Effector memory CD4-positive, alpha-beta T cell (primary cell): ENCODE measurements at places on chromosomes 7 and 10.

DNA sequence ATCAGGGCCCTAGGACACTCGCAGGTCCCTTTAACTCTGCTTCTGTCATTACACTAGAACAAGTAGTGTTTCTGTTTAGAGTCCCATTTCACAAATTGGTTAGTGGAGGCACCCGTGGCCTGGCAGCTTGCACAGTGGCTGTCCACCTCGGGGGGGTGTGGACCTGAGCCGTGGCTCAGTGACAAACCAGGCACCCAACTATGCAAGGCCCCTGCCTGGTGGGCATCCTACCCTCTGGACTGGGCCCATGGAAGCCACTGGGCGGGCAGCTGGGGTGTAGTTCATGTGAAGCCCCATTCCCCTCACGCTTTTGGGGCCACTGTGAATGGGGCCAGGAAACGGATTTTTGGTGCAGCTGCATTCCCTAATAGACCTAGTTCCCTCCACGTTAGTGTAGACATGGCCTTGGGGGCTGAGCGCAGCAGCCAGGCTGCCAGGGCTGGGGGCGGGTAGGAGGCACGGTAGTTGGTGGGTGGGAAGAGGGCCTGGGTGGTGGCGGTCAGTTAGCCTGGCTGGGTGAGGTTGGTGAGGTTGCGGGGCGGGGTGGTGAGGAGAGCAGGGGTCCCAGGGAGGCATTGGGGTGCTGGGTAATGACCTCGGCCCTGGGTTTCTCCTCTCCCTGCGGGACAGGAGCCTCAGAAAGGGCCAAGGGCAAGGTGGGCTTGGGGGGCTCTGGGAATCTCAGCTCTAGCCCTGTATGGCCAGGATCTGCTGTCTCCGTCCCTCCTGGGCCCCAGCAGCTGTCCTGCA lies 18.7 kb downstream of the ZNF316 start:
- no peak for DNase-seq

DNA sequence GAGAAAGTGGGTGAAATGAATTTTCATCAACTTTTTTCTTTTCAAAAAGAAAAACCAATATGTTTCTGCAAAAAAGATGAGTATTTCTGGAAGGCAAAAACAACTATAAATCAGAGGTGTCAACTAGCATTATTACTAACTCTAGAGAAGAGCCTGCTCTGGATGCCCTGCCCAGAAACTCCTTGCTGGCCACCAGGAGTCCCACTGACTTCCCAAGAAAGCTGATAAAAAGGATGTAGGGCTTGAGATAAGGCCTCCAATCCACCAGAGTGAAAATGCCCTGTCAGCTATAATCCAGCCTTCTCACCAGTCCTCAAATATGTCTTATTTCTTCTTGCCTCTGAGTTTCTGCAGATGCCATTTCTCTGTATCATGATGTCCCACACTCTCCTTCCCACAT lies 16.7 kb upstream of the FZD1 start:
- DNase-seq = no peak

GRCh38 chr10:75547391-75548298 lies 116.2 kb downstream of the LRMDA start:
- no peak for DNase-seq

DNA sequence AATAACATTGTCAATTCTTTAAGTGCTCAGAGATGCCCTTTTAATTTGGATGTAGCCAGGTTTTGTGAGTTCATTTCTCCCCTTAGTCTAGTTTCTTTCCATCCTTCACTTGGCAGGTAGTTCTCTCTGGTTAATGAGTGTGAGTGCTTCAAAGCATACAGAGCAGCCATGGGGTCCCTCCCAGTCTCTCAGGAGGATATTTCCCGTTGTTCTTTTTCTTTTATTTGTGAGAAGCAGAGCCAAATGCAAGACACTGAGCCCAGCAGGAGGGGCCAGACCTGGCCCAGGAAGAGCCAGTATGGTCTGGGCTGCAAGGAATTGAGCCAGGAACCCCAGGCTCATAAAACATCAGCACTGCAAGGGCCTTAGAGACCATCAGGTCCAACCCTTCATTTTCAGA lies 52.4 kb downstream of the PLCE1 start:
- no peak for DNase-seq

DNA sequence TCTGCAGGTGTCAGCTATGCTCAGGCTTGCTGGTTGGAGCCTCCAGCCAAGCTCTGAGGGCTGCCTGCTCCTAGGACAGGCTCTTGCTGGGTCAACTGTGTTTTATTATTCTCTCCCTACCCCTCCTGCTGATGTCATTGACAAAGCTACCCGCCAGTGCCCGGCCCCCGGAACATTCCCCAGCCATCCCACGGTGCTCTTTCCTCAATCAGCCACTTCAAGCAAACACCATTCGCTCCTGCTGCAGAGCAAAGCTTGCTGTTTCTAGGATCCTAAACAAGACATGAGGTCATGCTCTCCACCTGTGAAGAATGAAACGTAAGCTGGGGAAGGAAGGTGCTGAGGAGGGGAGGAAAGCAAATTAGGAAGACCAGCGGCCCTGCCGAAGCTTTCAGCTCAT lies 2.1 kb upstream of the C10orf71 start:
- no peak for DNase-seq

GRCh38 chr10:46329690-46330016 lies 42.9 kb downstream of the ANTXRL start:
- no peak for DNase-seq

- DNase-seq = no peak
These were observed 243.9 kb downstream of the TNS3 start for GRCh38 chr7:47338026-47338425.

DNA sequence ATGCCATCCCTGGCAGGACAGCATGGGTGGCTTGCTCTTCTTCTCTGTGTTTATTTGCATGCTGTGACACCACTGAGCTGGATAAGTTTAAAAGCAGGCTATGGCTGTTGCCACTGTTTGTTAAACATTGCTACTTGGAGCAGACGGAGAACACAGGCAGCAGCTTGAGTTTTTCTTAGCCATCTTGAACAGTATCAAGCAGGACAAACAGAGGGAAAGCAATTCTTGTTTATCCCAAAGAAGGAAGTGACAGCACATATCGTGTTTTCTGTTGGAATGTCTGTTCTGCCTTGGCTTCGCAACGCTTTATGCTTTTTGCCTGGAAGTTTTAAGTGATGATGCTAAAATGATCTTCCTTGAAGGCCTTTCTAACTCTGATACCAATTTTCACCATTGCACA lies 73.8 kb downstream of the MKX start:
- DNase-seq = no peak

DNA sequence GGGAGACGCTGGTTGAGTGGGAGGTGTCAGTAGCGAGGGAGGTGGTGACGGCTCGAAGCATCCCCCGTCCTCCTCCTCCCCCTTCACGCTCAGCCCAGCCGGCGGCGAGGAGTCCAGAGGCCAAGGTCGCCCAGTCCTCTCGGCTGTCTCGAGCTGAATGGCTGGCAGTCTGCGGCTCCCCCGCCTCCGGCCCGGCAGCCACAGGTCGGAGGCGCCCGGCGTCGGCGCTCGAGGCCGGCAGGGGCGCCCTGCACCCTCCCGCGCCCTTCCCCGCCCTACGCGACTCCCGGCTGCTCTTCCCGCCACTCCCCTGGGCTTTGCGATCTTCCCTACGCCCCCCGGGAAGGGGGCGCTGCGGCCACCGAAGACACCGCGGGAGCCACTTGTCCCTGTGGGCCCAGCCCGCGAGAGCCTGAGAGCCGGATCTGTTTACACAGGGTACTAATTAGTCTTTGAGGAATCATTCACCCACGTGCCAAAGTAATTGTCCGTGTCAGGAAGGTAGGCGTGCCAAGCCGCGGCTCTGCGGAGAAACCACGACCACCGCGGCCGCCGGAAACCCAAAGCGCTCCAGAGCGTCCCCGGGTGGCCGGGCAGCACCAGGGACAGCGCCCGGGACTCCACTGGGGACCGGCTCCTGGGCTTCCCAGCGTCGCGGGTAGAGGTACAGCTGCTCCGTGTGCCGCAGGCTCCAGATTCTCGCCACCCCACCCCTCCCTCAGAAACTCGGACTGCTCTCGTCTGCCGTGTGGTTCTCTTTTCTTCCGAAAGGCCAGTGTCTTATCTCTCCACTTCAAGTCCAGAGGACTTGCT lies at the start of gene NXPH1:
Gene NXPH1 (plus strand): TSS at position 133 of the 813 bp plus-strand sequence.
- no peak for DNase-seq

DNA sequence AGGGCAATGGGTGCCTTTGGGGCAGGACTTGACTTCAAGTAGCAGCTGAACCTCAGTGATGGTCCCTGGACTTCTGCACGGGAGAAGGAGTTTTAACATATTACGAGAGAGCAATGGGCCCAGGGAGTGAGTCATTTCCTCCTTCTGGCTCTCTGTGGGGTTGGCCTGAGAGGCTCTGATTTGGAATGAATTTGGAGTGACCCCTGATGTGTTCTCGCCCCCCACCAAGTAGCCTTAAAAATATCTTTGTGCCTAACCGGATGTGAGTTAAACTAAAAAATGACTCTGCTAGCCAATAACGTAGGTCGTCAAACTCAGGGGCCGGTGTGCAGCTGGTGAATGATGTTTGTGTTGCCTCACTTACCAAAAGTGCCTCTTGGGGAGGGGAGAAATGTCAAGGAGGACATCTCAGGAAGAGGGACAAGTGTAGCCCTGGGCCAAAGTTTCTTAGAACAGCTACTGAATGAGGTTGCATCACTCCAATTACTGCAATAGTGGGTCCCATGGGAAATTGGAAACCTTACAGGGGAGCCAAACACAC lies 656.6 kb downstream of the INHBA start:
- no peak for DNase-seq

GRCh38 chr10:18737236-18737635 lies 78.0 kb downstream of the ARL5B start:
- DNase-seq = no peak

DNA sequence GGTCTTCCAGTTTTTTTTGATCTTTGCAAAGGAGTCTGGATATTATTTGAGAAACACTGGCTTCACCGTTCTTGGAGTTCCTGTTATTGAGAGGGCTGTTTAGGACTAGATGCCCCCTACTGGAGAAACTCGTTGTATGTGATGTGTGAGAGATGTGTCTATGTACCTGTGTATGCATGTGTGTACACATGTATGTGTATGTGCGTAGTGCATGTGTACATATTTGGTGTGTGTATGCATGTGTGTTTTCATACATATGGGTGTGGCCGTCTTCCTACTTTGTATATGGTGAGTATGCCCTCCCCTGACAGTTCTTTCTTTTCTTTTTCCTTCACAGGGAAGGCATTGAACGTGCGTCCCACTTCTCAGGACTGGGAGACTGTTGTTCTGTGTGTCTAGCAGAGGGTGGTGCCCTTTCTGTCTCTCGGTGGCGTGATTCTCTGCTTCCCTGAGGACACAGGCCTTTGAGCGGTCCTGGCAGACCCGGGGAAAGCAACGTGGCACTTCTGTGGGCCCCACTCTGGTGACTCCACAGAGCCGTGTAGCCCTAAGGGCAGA lies 3.0 kb upstream of the CALHM3 start:
- DNase-seq = peak; percentile 24

DNA sequence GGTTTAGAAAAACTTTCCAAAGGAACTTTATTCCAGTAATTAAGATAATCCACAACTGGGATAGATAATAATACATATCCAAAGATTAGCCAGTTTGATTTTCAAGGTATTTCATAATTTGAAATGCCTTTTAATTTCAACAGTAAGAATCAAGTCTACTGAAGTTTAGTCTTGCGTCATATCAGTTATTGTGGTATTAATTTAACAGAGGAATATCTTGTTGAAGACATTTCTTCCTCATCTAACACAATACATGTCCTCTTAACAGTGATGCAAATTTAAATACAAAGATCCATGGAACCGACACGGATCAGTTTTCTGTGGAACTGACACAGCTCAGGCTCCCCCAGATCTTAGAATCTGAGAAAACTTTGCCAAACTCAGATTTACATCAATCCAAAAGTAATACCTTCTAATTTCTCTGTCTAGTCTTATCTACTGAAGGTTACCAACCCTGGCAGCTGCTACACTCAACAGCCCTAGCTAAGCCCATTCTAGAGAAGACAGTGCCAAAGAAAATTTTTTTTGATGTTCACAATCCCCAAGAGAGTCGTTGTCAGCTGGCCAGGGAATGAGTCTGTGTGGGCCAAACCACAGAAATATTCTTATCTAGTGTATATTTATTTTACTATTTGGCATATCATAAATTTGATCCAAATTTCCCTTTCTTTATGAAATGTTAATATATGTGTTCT lies 365.2 kb upstream of the MEOX2 start:
- no peak for DNase-seq

DNA sequence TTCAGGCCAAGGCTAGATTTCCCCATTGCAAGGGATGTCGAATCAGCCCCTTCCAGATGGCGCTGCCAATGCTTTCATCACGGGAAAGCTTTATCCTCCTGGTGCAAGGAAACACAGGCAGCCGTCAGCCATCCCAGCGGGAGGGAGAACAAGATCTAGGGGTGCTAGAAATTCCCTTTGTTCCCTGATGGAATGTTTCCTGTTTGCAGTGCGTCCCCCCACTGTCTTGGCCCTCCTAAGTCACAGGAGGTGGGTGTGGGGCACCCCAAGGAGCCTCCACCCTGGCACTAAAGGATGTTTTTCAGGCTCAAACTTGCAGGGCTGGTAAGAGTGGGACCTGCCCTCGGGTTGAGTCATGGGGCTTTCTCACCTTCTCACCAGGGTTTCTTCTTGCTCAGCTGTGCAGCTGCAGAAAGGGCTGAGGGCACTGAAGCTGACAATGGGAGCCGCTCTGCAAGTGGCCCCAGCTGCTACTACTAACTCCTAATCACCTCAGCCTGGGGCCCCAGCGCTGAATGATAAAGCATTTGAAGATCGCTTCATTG lies 103.6 kb downstream of the PRPF18 start:
- DNase-seq = no peak

- no peak for DNase-seq
These were observed 44.0 kb upstream of the COL13A1 start for GRCh38 chr10:69757553-69758309.

- no peak for DNase-seq
These were observed 167.5 kb downstream of the PRPF18 start for GRCh38 chr10:13754277-13754676.

DNA sequence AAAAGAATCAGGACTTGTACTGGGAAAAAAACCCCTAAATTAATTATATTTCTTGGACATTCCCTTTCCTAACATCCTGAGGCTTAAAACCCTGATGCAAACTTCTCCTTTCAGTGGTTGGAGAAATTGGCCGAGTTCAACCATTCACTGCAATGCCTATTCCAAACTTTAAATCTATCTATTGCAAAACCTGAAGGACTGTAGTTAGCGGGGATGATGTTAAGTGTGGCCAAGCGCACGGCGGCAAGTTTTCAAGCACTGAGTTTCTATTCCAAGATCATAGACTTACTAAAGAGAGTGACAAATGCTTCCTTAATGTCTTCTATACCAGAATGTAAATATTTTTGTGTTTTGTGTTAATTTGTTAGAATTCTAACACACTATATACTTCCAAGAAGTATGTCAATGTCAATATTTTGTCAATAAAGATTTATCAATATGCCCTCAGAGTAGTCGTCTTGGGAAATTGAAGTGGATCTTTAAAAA lies 6.6 kb downstream of the EMX2 start:
- no peak for DNase-seq

- no peak for DNase-seq
These were observed 1355.5 kb upstream of the LRRTM3 start for GRCh38 chr10:65570143-65571010.
